ENCODE measurements at places on chromosomes 2 and 18.

GRCh38 chr2:70684846-70685622 lies 83.0 kb downstream of the ADD2 start:
- DNase-seq, result no peak

DNA sequence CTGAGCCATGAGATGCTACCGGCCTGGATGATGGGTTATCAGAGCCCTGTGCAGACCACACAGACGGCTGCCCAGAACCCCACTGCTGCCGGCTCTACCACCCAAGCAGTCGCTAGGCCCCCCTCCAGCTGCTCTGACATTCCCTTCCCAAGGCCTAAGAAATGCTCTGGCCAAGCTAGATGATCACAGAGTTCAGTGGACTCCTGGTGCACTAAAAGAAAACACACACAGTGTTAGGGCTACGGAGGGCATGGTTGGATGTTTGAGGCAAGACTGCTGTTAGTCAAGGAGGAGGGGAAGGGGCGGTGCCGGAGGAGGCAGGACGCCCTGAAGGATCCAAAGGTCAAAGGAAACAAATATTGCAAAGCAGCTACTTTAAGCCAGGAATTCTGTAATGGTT lies 174.5 kb downstream of the MYCN start:
- DNase-seq, result no peak

GRCh38 chr2:83826577-83826976 lies 632.5 kb downstream of the SUCLG1 start:
- no peak for DNase-seq

GRCh38 chr2:8514796-8515758 lies 166.8 kb upstream of the ID2 start:
- no peak for DNase-seq

- DNase-seq, result no peak
Observed at GRCh38 chr18:78979056-78979729, 425 bp upstream of the SALL3 start.
